ENCODE measurements at places on chromosomes 2 and 18.

DNA sequence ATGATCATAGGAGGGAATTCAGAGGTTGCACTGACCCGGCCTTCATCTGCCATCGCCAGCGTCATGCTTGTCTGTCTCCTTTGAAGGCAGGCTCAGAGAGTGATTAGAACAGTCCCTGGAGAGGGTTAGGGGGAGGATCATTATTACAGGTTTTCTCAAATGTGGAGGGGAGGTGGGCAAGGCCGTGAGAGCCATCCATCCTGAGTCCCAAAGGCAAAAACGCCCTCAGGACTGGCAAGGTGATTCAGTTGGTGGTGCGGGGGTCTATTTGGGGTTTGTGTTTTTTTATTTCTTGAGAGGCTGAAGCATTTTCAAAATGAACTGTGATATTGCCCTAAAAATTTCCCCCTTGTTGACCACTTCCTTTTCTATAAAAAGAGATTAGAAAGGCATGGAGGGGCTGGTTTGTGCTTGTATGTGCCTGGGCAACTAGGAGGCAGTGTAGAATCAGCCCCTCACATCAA, 39.3 kb upstream of the GYPC start:
- DNase-seq, result no peak

- no peak for DNase-seq
These were observed 287.7 kb downstream of the SRBD1 start for GRCh38 chr2:45323344-45323743.

GRCh38 chr18:75249672-75250470, 39.3 kb downstream of the TSHZ1 start:
- no peak for DNase-seq

GRCh38 chr18:45275367-45276113, 339.7 kb upstream of the SLC14A2 start:
- peak; percentile 45 for DNase-seq

DNA sequence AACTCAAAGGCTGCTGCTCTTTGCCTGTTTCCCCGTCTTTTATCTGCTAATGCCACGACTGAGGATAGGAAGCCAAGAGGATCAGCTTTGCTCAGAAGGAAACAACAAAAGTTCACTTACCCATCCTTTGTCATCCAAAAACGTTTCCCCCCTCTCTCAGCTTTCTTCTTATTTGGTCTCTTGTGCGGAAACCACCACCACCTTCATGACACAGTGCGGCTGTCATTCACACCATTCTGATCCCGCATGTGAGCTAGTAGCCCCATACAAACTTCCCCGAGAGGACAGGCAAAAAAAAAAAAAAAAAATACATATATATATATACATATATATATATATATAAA, 656 bp downstream of the LRRTM4 start:
- DNase-seq, result no peak

- DNase-seq, result no peak
These were observed 70.2 kb upstream of the LYPD6B start for GRCh38 chr2:148968301-148968700.

GRCh38 chr2:128302011-128302743, 16.5 kb downstream of the HS6ST1 start:
- no peak for DNase-seq

DNA sequence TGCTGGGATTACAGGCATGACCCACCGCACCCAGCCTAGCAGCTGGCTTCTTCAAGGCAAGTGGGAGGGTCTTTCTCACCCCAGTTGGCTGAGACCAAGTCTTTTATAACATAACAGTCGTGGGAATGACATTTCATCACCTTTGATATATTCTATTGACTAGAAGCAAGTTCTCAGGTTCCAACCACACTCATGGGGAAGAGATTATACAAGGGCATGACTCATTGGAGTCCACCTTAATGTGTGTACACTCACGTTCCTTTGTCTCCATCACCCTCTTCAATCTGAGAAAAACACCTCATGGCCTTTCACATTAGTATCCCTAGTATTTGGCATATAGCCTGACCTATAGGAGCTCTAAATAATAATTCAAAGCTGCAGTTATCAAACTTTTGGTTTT, 2.8 kb upstream of the BBS5 start:
- DNase-seq, result peak; percentile 16

DNA sequence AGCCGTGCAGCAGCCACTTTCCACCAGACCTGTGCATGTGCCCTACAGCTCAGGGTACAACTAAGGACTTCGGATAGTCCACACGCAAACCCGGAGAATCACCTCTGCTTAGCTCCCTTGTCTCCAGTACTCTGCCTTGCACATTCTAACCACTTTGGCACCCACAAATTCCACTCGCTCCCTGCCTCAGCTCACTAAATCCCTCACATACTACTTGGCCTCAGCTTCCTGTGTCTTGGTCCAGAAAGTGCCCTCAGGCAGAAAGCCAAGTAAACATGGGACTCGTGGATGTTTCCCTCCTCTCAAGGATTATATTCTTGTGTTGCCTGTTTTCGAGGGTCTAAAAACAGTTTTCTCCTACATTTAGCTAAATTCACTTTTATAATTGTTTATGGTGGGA, 157.8 kb upstream of the DAPL1 start:
- DNase-seq, result no peak

GRCh38 chr18:23811176-23811575, 121.9 kb downstream of the LAMA3 start:
- no peak for DNase-seq

DNA sequence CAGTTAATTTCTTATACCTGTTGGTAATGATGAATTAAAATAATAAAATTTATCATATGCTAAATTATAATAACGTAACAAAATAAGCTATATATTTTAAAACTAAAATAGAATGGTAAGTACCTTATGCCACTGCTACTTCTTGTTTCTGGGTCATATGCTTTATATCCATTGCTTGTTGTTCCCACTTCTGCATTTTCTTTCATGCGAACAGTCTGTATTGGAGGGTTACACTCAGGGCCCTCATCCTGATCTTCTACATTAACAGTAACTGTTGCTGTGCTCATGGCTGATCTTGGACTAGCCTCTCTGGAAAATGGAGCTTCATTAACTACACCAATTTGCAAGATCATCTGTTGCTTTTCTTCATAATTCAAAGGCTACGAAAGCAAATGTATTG, 22.2 kb downstream of the DSC2 start:
- no peak for DNase-seq

GRCh38 chr2:148430101-148430500, 214.4 kb upstream of the EPC2 start:
- DNase-seq, result no peak

DNA sequence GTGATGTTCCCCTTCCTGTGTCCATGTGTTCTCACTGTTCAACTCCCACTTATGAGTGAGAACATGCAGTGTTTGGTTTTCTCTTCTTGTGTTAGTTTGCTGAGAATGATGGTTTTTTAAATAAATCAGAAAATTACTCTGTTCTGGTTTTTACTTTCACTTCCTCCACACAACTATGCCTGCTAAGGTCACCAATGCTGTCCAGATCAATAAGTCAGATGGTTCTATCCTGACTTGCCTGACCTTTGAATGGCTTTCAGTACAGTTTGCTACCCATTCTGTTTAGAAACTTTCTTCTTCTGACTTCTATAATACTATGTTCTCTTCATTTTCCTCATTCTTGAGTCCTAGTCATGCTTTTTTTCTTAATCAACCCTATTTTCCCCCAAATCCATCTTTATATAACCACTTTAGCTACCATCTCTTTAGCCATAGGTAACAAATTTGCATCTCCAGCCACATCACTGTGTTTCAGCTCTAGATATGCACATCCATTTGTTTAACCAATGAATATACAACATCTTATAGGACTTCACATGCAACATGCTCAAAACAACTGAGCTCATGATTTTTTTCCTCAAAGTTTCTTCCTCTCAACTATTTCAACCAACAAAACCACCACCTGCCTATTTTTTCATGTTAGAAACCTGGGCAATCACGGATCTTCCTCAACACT, 58.8 kb upstream of the SLC38A11 start:
- DNase-seq, result no peak

GRCh38 chr18:69882965-69883668, 64.6 kb downstream of the CD226 start:
- DNase-seq, result no peak

GRCh38 chr2:143083636-143084035, 45.6 kb upstream of the ARHGAP15 start:
- peak; percentile 84 for DNase-seq

GRCh38 chr18:77567205-77567604, 317.6 kb downstream of the GALR1 start:
- DNase-seq, result no peak

- DNase-seq, result no peak
These were observed 75.5 kb downstream of the ASB1 start for GRCh38 chr2:238502088-238502810.

GRCh38 chr2:109454765-109455394, 158.9 kb downstream of the SEPTIN10 start:
- DNase-seq, result no peak

DNA sequence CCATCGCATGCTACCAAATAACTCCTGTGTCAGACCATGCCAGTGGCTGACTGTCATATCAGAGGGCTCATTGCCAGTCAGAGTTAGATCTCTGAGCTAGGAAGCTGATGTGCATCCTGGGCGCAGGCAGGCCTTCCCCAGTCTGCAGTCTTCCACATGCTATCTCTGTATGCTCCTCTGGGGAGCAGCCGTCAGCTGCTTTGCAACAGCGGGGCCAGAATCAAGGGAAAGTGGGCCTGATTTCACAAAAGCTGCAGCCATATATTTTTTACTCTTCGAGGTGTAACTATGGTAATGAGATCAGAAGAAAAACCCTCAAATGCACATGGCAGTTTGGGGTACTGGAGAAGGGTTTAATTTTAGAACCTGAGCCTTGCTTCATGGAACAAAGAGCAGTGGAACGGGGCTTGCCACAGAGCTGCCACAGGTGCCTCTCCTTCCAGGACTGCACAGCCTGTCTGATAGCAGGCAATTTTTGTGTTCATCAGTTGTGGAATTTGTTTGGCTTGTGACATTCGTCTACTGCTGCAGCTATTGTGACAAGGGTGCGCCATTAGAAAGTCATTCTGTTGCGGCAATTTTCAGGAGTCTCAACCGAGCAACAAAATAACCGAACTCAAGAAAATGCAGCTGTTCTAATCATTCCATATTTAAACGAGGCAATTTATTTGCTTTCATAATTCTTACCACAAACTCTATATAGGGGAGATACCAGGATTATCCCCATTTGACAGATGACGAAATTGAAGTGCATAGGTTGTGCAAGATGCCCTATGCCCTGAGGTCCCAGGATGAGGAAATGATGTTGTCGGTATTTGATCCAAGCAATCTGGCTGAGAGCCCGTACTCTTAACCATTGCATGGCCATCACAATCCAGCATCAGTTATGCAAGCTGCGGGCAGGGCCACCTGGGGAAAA, 109.6 kb upstream of the CYRIA start:
- peak; percentile 11 for DNase-seq

DNA sequence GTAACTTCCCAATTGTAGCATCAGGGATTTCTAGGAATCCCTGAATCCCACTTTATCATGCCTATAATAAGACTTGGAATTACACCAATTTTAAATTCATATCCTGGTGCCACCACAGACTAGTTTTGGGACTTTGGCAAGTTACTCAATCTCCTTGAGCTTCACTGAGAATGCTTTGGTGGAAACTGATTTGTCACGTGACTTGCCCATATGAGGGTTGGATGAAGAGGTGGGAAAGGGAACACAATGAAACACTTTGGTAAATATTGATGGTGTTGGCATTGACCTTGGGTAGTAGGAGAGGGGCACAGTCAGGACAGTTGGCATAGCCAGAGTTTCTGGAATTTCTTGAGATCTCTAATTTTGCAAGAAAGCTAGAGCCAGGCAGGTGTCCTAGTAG, 452.2 kb downstream of the SLC4A3 start:
- DNase-seq, result no peak

DNA sequence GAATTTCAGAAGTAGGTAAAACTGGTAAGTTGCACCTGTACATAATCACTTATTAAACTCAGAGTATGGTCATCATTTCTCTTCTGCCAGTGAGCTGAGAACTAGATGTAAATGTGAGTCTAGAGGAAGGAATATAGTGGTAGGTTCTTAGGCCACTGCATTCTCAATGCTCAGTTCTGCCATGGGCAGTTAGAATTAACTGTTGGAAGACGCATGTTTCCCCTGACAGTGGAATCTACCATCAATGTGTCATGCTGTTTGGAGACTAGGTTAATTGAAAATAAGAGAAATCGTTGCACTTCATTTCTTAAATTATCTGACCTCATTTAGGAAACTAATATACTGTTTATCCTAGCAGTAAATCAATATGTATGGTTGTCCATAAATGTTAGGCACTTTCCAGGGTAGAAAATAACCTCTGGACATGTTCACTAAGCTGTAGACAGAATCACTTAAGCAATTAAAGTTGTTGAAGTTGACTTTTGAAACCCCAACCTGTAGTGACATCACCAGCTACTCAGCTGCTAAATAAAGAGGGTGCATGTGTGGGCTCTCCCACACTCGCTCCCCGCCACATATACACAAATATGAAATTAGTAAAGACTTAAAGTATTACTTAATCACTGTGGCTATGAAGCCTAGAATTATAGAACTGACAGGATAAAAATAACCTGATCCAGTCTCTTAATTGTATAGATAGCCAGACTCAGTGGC, 91.5 kb upstream of the NOSTRIN start:
- no peak for DNase-seq

DNA sequence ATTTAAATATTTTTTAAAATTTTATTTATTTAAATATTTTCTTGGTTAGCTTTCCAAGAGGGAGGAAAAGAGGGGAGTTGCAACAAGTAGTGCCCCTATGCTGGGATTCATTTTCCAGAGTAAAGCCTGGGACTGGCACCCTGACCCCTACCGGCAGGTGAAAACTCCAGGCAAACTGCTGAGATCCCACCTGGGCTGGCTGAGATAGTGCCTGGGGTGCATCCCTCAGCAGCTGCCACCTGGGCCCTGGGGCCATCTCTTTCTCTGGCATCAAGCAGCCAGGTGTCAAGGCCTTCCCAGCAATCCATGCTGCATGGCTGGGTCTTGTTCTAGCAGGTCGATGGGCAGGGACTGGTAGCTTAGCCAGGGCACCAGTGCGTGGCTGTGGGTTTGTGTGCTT, 6.6 kb downstream of the SIX2 start:
- no peak for DNase-seq

- no peak for DNase-seq
These were observed 1357.5 kb upstream of the CELF4 start for GRCh38 chr18:38923126-38923525.

DNA sequence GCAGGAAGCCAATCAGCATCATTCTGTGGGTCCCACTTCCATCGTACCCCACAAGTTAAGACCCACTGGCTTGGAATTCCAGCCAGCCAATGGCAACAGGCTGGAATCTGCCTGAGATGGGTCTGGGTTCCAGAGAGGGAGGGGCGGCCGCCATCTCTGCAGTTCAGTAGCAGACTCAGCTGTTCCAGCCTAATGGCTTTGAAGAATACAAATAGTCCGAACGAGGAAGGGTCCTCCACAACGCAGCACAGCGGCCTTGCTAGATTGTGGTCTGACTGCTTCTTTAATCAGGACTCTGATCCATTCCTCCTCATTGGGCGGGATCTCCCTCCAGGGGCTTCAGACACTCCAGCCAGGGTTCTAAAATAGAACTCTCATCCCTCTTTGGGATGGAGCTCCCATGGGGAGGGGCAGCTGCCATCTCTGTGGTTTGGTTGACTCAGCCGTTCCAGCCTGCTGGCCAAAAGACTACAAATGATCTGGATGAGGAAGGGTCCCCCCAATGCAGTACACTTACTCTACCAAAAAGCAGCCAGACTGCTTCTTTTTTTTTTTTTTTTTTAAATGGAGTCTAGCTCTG, 42.7 kb upstream of the PAIP2B start:
- no peak for DNase-seq

GRCh38 chr2:84857566-84857965, 23.3 kb downstream of the TRABD2A start:
- no peak for DNase-seq

GRCh38 chr2:29620890-29621289, 300.5 kb downstream of the ALK start:
- no peak for DNase-seq

- DNase-seq, result no peak
These were observed 2.7 kb upstream of the FECH start for GRCh38 chr18:57589161-57589560.
